Esophagus squamous epithelium (tissue), 5 donors: ENCODE measurements at places on chromosomes 5 and 9.
A peak's percentile ranks its signal among the peaks of the same experiment; 100 is the strongest.

DNA sequence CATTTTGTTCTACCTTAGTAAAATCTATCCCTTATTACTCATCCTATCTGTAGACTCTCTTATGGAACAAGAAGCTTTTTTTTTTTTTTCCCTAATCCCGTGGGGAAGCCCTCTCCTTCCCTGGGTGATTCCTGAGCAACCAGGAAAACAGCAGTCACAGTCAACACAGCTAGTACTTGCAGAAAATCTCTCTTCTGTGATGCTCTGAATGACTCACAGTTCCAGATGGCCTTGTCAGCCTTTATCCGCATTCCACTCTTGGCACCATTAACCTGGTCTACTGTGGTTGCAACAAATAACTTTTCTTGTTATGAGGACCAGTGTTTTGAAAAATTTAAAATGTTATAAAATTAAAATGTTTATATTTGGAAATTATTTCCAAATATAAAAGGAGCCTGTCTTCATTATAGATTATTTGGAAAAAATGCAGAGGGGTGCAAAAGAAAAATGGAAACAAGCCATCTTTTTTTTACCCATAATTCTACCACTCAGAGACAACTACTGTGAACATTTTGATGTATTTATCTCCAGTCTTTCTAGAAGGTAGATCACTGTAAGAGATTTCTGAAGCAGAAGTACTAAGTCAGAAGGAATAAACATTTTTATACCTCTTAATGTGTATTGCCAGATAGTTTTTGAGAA is 486.7 kb downstream of the RAB3C start:
- DNase-seq: no peak

- DNase-seq: no peak
These were observed 117.2 kb downstream of the BNC2 start for GRCh38 chr9:16753256-16753655.

DNA sequence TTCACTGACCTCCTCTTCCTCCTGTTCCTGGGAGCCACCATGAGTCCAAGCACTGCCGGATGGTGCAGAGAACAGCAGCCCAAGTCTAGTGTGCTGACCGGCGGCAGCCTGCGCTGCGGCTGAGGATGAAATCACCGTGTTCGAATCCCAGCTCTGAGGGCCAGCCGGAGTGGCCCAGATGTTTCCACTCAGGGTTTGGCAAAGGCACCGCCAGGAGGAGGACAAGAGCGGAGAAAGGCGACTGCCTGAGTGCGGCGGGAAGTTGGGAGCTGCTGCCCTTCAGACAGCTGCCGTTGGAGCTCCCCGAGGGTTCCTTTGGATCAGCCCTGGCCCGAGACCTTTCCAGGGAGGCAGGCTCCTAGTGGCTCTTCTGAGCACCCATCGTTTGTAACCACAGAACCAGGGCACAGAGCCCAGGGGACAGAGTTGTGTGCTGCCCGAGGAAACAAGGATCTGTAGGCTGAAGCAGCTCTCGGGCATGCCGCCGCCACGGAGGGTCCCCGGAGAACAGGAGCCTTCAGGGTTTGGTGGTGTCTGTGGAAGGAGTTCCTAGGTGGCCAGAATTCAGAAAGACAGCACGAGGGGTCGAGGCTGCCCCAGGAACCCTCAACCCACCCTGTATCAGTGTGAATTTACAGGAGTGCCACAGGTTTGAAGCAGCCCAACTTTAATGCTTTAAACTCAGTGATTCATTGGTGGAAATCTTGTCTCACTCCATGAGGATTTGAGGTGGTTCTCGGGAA is 115.6 kb upstream of the COL5A1 start:
- DNase-seq: no peak

DNA sequence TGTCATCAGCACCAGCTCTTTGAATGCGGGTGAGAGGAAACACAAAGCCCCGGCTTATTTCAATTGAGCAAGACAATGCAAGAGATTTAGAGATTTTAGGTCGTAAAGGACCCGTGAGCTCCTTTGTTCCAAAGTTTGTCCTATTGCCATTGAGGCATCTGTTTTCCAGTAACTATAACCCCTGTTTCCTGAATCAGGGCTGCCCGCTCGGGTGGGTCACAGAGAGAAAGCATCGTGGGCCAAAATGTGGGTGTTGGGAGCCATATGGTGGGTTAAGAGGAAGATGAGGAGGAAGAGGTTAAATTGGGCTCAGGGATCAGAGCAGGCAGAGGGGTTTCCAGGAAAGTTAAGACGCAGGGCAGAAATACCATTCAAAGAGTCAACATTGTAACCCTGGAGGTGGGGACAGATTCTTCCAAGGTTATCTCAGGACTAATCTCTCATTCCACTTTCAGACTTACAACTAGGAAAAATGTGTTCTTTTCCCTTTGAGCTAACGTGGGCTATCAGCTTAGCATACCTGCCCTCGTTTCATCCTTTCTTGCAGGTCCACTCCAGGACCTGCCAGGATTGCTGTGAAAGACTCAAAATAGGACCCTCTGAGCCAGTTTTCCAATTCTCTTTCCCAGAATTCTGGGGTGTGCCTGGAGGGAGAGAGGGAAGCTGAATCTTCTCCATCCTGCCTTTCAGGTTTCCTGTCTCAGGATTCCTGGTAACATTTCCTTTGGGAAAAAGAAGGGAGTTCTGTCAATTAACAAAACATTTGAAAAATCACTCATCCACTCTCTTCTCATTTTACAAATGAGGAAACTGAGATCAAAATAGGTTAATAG is 95.5 kb upstream of the TAF11L2 start:
- DNase-seq: no peak

DNA sequence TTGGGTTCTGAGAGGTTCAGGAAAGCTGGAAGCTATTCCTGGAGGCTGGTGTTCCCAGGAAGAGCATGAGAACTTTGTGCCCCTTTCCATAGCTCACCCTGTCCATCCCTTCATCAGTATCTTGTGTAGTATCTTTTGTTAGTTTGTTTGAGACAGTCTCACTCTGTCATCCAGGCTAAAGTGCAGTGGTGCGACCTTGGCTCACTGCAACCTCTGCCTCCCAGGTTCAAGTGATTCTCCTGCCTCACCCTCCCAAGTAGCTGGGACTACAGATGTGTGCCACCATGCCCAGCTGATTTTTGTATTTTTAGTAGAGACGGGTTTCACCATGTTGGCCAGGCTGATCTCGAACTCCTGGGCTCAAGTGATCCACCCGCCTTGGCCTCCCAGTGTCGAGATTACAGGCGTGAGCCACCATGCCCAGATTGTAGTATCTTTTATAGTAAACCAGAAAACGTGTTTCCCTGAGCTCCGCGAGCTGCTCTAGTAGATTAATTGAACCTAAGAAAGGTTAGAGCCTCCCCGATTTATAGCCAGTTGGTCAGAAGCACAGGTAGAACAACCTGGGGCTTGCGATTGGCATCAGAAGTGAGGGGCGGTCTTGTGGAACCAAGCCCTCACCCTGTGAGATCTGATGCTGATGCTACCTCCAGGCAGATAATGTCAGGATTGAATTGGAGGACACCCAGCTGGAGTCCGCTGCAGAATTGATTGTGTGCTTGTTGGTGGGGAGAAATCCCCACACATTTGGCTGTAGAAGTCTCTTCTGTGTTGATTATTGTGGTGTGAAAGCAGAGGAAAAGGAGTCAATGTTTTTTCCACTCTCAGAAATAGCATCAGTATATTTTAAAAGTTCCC is 32.3 kb downstream of the ATP6V0E1 start:
- DNase-seq: no peak

GRCh38 chr5:138032028-138032571 is 779 bp downstream of the FAM13B start:
- peak; percentile 36 for DNase-seq

- no peak for DNase-seq
These were observed 472.8 kb downstream of the SPOCK1 start for GRCh38 chr5:137026296-137026695.

- DNase-seq: no peak
These were observed 11.9 kb upstream of the DDX41 start for GRCh38 chr5:177528631-177529030.

DNA sequence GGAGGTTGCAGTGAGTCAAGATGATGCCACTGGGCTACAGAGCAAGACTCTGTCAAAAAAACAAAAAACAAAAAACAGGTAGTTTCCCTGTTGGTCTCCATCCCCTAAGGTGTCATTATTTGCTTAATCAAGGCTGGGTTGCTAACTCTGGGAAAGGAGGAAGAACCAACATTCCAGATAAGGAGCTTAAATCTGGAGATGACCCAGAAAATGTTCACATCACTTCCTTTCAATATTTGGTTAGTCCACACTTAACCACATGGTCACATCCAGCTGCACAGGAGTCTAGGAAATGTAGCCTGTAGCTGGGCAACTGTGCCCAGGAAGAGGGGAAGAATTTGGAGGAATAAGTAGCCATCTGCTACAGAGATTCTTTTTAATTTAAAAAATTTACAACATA is 25.9 kb upstream of the MEGF9 start:
- no peak for DNase-seq

- DNase-seq: no peak
These were observed 6.4 kb upstream of the C6 start for GRCh38 chr5:41219658-41220269.

DNA sequence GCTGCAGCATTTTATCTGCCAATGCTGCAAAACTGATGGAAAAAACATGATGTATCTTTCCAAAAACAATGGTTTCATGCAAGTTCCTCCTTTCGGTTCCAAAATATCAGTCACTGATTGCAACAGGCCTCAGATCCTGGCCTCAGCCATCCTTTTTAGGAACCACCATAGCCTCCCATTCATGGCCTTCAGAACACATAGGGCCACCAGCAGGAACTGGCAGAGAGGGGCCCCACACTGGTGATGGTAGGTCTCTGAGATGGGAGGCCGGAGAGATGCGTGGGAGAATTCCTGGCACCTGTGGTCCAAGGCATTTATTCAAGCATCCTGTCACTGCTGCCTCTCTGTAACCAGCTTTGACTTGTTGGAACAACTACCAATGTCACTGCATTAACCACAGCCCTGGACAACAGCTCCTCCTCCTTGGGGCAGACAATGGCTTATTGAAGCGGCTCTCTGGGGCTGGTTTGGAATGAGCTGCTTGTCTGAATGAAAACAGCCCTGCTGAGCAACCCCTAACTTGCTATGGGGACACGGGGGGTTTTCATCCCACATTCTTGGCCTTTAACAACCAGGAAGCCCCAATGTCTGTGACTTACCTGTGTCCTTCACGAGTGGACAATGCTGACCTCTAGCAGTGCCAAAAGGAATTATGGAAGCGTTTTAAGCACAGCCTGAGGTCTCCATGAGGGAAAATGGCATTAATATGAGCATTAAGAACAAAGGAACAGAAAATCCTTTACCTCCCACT is 108.1 kb downstream of the LHFPL2 start:
- DNase-seq: no peak

DNA sequence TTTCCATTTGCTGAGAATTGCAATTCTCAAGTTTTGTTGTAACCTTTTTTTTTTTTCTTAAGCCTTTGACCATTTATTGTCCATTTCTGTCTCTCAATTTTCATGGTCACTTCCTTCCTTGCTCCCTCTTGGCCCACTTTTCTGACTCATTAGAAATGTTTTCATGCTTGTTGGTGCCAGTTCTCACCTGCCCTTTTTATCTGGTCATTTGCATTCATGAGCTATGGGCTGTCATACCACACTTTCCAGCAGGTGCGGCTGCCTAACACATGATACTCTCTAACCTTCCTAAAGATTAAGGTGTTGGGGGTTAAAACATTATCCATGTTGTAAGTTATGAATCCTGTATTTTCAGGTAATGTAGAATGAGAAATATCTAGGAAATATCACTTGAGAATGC is 150.5 kb upstream of the TLX3 start:
- no peak for DNase-seq

GRCh38 chr5:87434461-87434860 is 21.7 kb upstream of the CCNH start:
- no peak for DNase-seq

GRCh38 chr5:79200573-79201183 is 35.3 kb upstream of the JMY start:
- no peak for DNase-seq

DNA sequence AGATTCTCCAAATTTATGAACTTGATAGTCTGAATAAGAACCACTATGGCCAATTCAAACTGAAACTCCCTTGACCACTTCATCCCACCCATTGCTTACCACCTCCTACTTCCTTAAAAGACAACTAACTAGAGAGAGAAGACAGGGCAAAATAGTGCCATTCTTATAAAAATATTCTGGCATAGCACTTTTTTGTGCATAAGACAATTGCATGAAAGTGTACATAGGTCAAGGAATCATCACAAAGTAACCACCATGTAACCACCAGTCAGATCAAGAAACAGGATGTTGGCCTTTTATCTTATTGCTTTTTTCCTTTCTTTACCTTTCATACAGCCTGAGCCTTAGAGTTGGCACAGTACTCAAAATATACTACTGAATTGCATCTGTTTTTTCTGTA is 8.1 kb upstream of the ARSB start:
- DNase-seq: no peak

DNA sequence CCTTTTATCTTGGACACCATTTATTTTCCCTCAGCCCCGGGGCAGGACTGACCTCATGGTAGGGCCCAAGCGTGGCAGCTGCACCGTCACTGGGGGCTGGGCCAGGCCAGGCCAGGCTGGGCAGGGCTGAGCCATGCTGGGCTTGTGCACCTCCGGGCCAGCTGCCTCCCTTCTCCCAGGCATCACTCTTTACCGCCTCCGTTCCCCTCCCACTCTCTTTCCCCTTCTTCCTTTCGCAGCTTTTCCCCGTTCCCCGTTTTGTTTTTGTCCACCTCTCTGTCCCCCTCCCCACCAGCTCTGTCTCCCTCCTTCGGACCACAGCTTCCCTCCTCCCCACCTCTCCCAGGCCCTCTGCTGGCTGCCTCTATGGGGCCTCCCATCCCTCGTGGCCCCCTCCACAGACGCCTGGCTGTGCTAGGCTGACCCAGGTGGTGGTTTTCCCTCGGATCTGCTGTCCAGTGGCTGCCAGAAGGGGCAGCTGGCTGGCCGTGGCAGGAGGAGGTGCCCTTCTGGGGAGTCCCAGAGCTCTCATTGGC is 17.9 kb downstream of the FGF18 start:
- no peak for DNase-seq

DNA sequence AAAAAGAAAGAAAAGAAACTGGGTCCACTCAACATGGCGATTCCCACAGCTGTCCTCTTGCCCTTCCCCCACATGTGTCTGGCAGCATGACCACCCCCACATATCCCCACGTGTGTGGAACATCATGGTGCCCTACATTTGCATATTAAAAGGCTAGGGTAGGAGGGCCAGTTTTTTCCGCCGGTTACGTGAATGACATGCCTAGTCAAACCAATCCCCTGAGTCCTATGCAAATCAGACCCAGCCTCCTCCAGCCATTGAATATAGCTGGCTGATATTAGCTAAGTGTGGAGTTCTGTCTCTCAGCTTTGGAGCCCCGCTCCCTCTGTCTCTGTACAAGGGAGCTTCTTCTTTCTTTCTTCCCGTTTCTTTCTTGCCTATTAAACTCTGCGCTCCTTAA is 33.0 kb upstream of the CCDC112 start:
- no peak for DNase-seq
